Pulmonary artery endothelial cell (primary cell): ENCODE measurements at places on chromosomes 3 and 15. TPM values are rescaled to one million over a fixed set of nuclear protein-coding genes. Genes with fewer than 3 reads are reported as not detected.

- DNase-seq = no peak
Measured at GRCh38 chr15:76588811-76589747, 252.5 kb downstream of the ISL2 start.

GRCh38 chr3:10501664-10502052, 3.7 kb downstream of the ATP2B2 start:
- no peak for DNase-seq

DNA sequence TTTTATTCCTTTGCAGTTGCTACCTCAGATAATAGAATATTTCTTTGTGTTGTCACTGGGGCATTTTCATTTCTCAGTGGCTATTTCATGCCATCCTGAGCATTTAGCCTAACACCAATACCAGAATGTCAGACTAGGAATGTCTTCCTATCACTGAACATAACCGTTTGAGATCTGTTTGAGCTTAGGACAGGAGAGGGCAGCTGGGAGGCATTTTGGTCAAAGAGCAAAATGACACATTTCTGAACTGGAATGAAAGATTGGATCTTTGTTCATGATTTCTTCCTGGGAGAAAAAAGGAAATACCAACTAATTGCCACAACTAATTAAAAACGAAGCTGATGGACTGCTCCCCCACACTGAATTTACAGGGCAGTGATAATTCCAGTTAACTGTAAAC, 921.3 kb upstream of the NR2F2 start:
- no peak for DNase-seq

DNA sequence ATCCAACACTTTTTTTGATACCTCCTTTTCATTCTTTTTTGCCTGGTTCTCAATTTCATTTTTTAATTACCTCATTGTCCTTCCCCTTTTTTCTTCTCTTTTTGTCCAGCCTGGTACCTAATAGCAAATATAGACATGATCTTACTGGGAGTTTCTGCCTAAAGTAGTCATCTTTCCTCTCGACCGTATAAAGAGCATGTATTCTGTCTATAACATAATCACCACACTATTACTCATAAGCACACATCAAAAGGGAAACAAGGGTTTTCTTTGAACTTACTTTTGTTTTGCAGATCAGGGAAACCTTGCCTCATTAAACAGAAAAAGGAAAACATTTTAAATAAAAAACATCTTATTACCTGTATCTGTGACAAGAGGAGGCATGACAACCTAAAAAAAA, 33.0 kb downstream of the FAM98B start:
- DNase-seq = no peak

Gene PPM1L
- total RNA-seq = 1.8 TPM in 2 replicates

Gene CHRD
- 0.11 and 0.20 TPM in 2 replicates for total RNA-seq
